Aorta (tissue), 5 donors: ENCODE measurements at places on chromosomes 2 and 18.

- DNase-seq, result no peak
Observed at GRCh38 chr2:76019128-76019527, 308.4 kb upstream of the GCFC2 start.

DNA sequence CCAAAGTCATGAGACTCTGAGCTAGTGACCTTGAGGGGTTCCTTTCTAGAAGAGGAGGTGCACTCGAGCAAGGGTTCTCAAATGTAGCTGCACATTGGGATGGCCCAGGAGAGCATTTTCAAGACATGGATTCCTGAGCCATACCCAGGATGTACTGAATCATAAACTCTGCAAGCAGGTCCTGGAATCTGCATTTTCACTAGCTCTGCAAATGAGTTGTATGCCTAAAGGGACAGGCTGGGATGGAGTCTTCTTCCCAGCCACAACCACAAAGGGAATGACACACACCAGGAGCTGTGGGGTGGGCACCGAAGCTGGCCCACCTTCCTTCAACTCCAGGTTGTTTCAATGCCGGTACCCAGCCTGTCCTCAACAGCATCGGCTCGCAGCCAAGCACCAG lies 90.6 kb downstream of the GALNT14 start:
- no peak for DNase-seq

DNA sequence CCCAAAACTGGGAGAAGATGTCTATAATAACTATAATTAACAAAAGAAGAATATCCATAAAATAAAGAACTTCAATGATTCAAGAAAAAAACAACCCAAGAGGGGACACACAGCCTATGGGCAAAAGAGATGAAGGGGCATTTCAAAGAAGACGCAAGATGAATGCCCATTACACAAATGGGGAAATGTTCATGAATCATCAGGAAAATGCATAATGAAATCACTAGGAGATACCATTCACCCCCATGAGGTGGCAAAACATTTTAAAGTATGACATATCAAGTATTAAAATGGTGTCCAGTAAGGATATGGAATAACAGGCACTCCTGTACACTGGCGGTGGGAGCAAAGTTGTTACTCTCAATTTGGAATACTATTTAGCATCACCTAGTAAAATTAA lies 183.3 kb downstream of the TXNL1 start:
- DNase-seq, result no peak

- DNase-seq, result no peak
Observed at GRCh38 chr18:72871091-72871490, 3.3 kb upstream of the NETO1 start.

GRCh38 chr2:192398236-192398635 lies 203.5 kb upstream of the TMEFF2 start:
- no peak for DNase-seq

- DNase-seq, result no peak
Observed at GRCh38 chr2:14363976-14364375, 268.5 kb upstream of the LRATD1 start.

DNA sequence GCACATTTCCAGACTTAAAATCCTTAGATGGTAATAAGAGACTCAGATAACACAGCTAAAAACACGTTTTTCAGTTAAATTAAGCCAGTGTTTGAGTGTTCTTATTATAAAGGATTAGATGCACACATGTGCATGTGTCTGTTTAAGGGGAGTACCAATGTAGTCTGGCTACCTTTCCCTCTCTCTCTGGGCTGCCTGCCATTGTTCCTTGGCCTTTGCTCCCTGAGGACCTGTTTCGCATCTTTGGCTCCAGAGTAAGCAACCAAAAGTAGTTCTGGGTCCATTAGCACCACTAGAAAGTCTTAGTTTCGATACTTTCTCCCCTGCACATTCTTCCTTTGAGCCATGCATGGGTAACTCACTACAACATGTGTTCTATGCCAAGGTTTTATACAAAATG lies 228.3 kb downstream of the TPGS2 start:
- DNase-seq, result no peak

DNA sequence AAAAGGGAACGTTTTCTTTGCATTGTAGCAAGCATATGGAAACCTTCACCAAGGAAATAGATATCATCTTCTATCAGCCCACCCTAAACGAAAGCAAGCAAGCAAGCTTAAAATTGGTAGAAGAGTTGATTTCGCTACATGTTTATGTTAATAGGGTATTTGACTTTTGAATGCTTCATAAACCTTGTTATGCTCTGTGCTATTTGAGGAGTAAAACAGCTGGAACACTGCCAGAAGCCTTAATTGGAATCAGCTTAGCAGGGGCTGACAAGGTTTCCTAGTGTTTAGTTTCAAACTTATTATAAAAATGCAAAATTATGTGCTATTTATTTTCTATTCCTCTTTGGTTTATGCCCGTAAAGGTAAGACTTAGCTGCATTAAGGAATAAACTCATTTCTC lies 70.6 kb upstream of the LINC00305 start:
- no peak for DNase-seq

GRCh38 chr2:8841932-8842331 lies 4.5 kb upstream of the KIDINS220 start:
- DNase-seq, result no peak

GRCh38 chr2:175576270-175576669 lies 394.8 kb upstream of the ATP5MC3 start:
- no peak for DNase-seq

- DNase-seq, result no peak
Observed at GRCh38 chr18:22998344-22998743, 65.2 kb downstream of the RBBP8 start.

DNA sequence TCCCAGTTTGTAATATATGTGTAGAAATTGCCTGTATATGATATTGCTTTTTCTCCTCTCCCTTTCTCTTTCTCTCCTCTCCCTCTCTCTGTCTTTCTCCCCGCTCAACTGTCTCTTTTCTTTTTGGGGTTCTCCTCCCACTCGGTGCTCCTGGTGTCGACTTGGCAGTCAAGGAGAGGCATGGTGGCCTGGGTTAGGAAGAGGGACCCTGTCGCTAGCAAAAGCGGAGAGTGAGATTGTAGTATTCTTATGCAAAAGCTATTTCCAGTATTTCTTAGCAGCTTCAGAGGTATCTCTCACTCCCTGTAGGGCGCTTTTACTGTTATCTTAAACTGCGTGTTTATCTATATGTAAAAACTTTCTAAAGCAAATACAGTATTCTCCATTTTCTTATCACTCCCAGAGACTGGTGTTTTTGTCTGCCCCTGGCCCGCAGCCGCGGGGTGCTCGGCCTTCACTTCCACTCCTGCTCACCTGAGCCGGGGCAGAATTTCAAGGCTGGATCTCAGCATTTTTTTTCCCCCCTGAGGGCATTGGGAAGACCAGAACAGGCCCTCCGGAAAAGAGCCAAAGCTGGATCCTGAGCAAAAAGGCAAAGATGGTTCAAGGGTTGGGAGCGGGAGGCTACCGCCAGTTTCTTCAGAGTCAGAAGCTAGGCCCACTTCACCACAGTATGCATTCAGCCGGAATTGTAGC lies 4.3 kb downstream of the SIX3 start:
- DNase-seq, result no peak

DNA sequence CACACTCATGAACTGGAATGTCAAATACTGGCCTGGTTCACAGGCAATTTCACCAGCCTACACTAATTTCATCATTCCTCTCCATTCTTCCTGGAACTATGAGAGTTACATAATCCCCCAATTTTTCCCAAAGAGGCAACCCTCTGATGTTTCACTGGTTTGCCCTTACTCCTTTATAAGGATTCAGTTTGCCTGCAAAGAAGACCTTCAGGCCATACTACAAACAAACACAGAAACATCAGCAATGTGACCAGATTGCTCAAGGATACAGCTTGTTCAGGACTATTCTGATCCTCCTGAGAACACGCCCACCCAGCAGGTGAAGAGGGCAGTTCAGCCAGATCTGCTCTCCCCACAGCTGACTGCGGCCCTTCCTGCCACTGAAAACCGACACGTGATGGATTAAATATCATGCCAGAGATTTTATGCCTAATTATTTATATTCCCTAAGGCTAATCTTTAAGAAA lies 215.5 kb downstream of the ETAA1 start:
- no peak for DNase-seq

GRCh38 chr2:239991689-239992314 lies 33.3 kb downstream of the NDUFA10 start:
- DNase-seq, result no peak

DNA sequence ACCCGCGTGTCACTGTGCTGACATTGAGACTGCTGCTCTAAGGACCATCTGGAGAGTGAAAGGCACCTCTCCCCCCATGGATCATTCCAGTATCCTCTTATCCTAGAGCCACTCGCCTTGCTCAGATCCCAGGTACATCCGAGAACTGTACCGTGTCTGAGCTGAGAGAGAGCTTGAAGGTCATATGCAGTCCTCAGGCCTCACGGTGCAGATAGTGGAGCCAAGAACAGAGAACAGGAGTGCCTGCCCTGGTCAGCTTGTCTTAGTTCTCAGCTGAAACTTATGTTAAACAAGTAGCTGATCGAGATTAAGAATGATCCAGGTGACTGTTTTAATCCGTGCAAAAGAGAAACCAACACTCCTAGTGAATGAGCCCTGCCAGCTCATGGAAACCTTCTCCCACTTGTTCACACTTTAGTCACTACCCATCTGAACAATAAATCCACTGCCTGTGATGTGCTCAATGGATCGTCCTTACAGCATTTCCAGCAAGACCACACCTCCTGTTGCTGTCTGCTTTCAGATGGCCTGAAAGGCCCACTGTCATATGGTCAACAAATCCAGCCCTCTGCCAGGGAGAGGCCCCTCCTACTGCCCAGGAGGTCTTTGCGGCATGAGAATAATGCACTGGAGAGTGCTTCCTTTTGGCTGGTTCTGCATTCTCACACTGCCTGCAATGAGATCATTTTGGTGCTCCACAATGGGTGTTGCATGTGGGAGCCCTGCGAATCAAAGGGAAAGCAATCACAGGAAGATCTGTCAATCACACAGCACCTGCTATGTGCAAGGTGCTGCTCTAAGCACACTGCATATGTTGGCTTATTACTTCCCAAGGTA lies 43.7 kb upstream of the APCDD1 start:
- DNase-seq, result no peak

- DNase-seq, result no peak
Observed at GRCh38 chr2:9889812-9890261, 46.6 kb downstream of the TAF1B start.

DNA sequence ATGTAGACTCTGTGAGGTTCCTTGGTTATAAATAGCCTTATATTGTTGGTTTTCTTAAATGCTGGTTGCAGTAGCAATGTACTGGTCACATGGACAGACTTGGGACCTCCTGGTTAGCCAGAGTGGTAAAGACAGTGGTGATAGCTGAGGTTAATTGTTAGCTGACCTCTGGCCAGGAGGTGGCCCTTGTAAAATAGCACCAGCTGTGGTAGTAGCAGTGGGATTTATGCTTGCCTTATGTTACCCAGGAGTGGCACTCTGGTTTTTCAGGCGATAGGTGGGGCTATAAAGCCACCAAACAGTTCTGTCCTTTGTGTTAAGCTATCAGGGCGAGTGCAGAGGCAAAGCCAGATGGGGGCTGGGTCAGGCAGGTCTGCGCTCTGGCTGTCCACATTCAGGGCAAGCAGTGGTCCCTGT lies 94.8 kb upstream of the SRD5A2 start:
- no peak for DNase-seq

DNA sequence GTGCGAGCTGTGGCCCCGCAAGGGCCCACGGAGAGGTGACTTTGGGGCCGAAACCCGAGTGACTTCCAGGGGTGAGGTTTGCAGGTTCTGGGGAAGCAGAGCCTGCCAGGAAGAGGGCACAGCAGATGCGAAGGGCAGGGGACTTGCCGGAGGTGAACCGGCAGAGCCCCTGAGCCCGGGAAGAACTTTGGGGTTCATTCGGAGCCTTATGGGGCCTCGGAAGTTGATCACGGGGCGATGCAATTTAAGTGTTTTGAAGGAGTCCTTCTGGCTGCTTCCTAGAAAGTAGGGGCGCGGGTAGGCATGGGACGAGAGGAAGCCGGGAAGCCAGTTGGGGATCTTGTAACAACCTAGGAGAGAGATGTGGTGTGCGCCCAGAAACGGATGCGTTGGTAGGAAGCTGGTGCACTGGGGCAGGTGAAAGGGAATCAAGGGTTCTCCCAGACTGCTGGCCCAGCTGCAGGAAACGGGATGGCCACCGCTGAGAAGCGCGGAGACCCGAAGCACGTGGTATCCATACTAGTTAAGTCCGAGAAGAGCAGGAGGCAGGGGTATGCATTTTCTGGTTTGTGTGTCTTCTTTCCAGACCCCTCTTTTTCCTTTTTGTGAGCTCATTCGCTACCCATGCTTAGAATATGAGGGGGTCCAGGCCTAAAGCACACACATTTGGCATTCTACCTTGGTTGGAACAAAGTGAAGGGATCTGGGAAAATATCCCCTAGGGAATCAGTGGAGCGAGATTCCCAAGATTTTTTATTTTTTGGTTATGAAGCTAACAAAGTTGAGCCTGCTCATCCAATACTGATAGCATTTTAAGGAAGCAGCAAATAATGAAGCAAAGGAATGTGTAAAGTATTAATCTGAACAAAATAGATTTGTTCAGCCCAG lies 758 bp downstream of the SCLY start:
- DNase-seq, result no peak

DNA sequence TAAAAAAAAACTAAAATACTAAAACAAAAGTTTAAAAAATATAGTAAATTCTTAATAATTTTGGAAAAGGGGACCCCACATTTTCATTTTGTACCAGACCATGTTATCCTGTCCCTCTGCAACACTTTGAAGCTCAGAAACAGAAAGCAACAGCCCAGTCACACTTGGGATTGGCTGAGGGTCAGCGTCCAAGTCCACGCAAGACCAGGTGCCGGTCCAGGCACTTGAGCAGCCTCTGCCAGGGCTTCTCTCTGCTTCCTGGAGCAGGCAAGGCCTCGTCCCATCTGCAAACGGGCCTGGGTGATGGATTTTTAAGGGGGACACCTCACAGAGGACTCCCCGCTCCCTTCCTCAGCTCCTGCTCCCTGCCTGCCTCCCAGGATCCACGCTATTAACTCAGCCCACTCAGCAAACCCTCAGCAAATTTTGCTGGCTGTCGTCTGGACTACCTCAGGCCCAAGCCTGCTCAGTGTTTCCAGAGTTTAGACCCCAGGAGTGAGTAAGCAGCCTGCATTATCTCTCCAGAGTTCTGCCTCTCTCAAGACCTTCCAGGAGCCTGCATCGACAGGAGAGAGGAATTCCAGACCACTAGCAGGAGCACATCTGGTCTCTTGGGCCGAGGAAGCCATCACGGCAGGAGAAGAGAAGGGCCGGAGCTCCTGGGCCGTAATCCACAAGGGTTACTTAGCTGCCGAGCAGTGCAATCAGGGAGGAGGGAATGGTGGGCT lies 88.7 kb upstream of the STPG4 start:
- DNase-seq, result no peak

- DNase-seq, result no peak
Observed at GRCh38 chr2:70806013-70806412, 14.4 kb downstream of the CLEC4F start.

- DNase-seq, result peak; percentile 39
Observed at GRCh38 chr18:48790869-48791635, 159.7 kb downstream of the SMAD7 start.

- no peak for DNase-seq
Observed at GRCh38 chr2:16626497-16626896, 39.1 kb downstream of the CYRIA start.
